ENCODE measurements at places on chromosomes 5 and 9. TPM values are rescaled to one million over a fixed set of nuclear protein-coding genes. Genes with fewer than 3 reads are reported as not detected.

PCDHGA6 gene
- polyA plus RNA-seq: 8.1 TPM

CDH18 gene
- polyA plus RNA-seq: 2.0 TPM

STC2 gene
- polyA plus RNA-seq: 1.8 TPM

SEMA4D gene
- polyA plus RNA-seq: 56.0 TPM

TMEM174 gene
- polyA plus RNA-seq: 20.1 TPM

CHSY3 gene
- 5.0 TPM for polyA plus RNA-seq

RNF180 gene
- 12.5 TPM for polyA plus RNA-seq

ERBIN gene
- 124 TPM for polyA plus RNA-seq

All from left kidney (tissue), 8 donors.